ENCODE measurements at places on chromosomes 2 and 18. TPM values are rescaled to one million over a fixed set of nuclear protein-coding genes. Genes with fewer than 3 reads are reported as not detected.

DNA sequence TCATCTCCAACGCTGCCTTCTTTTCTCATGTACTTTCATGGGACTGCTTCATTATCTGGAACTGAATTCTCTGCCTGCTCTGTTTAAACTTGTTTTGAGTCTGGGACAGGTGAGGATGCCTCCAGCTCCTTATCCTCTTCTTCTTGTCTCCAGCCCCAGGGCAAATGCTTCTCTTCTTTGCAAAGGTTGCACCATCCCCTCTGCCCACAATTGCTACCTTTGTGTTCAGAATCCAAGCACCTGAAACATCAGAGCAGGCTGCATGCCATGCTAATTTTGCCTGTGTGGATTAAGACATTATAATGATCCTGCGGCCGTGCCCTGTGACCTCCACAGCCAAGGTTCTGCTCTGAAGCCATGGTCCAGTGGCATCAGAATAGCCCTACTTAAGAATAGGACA, 309.5 kb downstream of the EPHA4 start:
- H3K36me3 ChIP-seq = no peaks in the 10 kb centered on the region
- no peaks in the 10 kb centered on the region for H3K27me3 ChIP-seq
- DNase-seq = no peak
- no peak overlapping the region for H3K27ac ChIP-seq

DNA sequence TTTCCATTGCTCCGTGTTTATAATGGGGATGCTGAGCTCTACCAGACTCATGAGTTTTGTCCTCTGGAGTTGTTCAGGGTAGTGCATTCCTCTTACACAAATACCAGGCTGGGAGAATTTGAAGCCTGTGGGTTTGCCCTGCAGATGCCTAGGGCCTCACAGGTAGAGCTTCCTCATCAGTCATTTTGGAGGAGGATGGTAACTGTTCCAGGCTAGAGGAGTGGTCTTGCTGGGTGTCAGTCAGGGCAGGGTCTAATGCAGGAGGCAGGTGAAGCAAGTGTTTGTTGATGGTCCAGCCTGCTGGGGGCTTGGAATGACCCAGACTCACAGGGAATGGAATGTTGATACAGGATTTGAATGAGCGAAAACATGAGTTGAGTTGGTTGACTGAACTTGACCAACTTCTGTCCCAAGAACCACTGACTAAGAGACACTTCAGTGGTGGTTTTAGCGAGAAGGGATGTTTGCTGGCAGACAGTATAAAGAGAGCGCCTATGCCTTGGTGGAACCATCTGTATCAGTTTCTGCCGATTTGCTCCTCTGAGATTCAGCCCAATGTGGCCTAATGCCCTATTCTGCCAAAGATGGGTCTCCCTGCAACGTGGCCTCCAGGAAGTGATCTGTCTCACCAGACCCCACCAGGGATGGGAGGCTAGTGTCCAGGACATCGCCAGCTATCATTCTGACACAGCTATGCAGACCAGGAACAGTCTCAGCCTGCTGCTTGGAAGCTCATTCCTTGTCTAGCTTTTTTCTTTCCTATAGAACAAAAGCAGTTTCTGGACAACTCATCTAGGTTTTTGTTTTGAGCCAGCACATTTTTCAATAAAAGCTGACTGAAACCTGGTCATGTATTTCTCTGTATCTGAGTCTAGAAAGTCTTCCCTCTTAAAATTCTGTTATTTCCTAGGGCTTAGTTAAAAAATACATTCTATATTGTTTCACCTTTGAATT, 9.3 kb downstream of the IL1R2 start:
- H3K27ac ChIP-seq = no peak overlapping the region
- no peak overlapping the region for H3K4me3 ChIP-seq
- no peak for DNase-seq
- no peaks in the 10 kb centered on the region for H3K4me1 ChIP-seq

ANKRD29 gene
- total RNA-seq = not detected

GRCh38 chr2:215782295-215782694, 231.1 kb downstream of the MREG start:
- DNase-seq = no peak
- H3K36me3 ChIP-seq = no peaks in the 10 kb centered on the region
- no peak overlapping the region for H3K27ac ChIP-seq
- H3K27me3 ChIP-seq = no peaks in the 10 kb centered on the region
- no peak overlapping the region for H3K4me3 ChIP-seq

GRCh38 chr2:74201196-74201595, 2.8 kb downstream of the MTHFD2 start:
- H3K4me1 ChIP-seq = peaks cover 16% of the 10 kb centered on the region
- H3K27me3 ChIP-seq = peaks cover 16% of the 10 kb centered on the region
- H3K4me3 ChIP-seq = peak overlapping the region; percentile 100
- peaks cover 4% of the 10 kb centered on the region for H3K36me3 ChIP-seq
- H3K27ac ChIP-seq = peak overlapping the region; percentile 57

SFT2D3 gene
- 6.4 TPM for total RNA-seq

- no peaks in the 10 kb centered on the region for H3K36me3 ChIP-seq
- H3K27ac ChIP-seq = no peak overlapping the region
- no peak for DNase-seq
- no peaks in the 10 kb centered on the region for H3K4me1 ChIP-seq
- H3K27me3 ChIP-seq = peaks cover 2% of the 10 kb centered on the region
Measured at GRCh38 chr2:28649481-28650265, 102.0 kb upstream of the PPP1CB start.

DNA sequence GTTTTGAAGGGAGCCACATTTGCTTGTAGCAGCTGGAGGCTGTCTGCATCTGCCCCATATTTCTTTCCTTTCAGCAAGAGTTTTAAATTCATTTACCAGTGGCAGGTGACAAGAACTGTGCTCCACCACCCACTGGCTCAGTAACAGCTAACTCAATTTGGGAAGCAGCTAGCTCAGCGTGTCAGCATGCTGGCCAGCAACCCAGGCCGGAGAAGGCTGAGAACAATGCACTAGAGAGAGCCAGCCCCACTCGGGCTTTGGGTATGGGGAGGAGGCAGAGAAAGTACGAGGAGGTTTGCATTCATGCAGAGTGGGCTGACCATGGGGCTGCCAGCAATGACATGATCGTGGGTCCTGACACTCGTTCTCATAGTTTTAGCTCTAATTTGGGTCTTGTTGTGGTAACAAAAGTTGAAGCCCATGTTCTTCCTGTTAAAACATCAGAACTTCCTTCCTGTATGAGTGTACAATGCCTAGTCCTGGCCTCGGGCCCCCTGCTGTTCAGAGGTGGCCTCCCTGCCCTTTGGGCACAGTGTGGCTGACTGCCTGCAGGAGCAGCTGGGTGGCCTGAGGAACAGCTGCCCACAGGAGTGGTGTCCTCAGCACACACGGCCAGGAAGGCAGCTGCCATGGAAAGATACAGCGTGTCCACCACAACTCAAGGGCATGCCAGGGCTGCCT, 23.0 kb downstream of the CDC42EP3 start:
- H3K4me3 ChIP-seq = peak overlapping the region; percentile 17
- no peaks in the 10 kb centered on the region for H3K36me3 ChIP-seq
- H3K27me3 ChIP-seq = peaks cover 4% of the 10 kb centered on the region
- peak; percentile 23 for DNase-seq
- H3K27ac ChIP-seq = peak overlapping the region; percentile 78
- peaks cover 12% of the 10 kb centered on the region for H3K4me1 ChIP-seq

DNA sequence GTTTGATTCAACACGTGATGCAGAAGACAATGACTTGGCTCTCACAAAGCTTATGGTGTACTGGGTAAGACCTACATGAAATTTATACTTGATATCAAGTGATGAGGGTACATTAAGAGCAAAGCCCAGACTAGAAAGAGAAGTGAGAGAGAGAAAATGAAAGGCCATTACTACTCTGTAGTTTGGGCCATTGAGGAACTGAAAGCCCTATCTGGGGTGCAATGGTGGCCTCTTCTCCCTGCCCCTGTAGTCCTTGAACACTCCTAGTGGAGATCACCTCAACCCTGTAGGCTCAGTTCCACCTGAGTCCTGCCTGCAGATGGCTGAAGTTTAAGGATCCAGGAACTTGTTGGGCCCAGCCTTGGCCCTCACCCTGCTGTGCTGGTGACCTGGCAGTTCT, 569.8 kb upstream of the MEX3C start:
- H3K4me1 ChIP-seq = peaks cover 9% of the 10 kb centered on the region
- no peaks in the 10 kb centered on the region for H3K27me3 ChIP-seq
- H3K4me3 ChIP-seq = no peak overlapping the region
- no peak overlapping the region for H3K27ac ChIP-seq

SPC25 gene
- 7.1 TPM for total RNA-seq

NOL4 gene
- total RNA-seq = 8.6 TPM

MDH1 gene
- 103 TPM for total RNA-seq

DNA sequence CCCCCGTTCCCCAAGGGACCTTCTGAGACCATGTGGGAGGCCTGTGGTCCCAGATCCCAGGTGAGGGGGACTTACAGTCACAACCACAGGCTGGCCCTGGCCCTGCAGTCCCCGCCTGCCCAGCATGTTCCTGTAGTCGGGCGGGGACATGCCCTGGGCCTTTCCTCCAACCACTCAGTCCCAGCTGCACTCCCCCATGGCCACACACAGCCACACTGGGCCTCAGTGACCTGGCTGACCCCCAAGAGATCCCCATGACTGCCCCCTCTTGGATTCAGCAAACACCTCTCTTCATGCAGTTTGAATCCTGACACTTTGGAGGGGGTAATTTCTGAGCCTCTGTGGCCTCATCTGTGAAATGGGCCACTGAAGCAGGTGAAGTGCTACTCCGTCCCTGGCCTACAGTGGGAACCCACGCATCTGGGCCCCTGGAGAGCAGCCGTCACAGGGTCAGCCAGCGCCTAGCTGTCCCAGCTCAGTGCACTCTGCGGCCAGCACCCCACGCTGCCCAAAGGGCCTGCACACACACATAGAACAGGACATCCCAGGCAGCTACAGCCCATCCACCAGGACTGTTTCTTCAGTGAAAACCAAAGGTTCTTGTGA, 12.7 kb upstream of the ARHGEF4 start:
- H3K4me3 ChIP-seq = no peak overlapping the region
- no peak for DNase-seq
- no peak overlapping the region for H3K27ac ChIP-seq
- peaks cover 8% of the 10 kb centered on the region for H3K27me3 ChIP-seq
- no peaks in the 10 kb centered on the region for H3K36me3 ChIP-seq
- H3K4me1 ChIP-seq = peaks cover 13% of the 10 kb centered on the region

SLC4A3 gene
- 24.4 TPM for total RNA-seq

DLGAP1 gene
- 13.6 TPM for total RNA-seq

KLHL30 gene
- 3.5 TPM for total RNA-seq

DNA sequence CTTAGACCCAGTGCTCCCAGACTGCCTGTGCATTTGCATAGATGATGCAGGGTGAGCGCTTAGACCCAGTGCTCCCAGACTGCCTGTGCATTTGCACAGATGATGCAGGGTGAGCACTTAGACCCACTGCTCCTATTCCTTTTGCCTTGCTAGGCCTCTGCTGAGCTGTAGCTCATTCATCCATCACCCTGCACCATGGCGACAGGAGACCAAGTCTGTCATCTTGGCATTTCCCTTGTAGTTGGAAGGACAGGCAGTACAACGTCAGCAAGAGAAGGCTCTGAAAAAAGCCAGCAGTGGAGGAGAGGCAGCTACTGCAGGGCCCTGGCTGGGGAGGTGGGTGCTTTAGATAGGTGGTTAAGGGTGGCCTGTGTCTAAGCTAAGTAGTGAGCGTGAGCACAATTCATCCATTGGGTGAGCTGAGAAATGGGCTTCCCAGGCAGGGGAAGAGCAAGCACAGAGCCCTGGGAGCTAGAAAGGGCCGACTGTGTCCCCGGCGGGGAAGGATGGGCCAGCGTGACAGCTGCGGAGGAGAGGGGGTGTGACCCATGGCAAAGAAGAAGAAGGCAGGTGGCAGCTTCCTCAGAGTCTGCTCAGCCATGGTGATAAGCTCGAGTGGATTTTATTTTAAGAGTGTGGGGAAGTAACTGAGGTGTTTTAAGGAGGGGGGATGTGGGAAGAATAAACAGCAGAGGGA, 108.8 kb downstream of the LPIN1 start:
- H3K4me3 ChIP-seq = no peak overlapping the region
- no peak overlapping the region for H3K27ac ChIP-seq
- no peaks in the 10 kb centered on the region for H3K4me1 ChIP-seq
- peaks cover 14% of the 10 kb centered on the region for H3K27me3 ChIP-seq
- no peak for DNase-seq

DNA sequence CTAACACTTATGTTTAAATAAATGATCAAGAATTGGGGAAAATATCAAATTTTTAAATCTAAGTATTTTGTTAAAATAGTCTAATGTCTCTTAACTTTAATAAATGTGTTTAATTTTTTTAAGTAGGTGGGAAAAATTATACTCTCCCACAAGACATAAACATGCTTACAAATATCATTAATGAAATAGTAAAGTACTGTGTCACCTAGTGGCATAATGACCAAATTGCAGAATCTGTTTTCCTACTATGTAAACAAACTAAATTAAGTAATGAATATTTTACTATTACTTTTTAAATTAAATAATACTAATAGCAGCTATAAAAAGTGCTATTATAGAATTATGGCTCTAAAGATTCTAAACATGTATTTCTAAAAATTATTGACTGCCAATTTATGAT, 52.0 kb upstream of the CHAC2 start:
- H3K27ac ChIP-seq = no peak overlapping the region
- H3K4me3 ChIP-seq = no peak overlapping the region
- H3K27me3 ChIP-seq = no peaks in the 10 kb centered on the region
- no peak for DNase-seq
- peaks cover 9% of the 10 kb centered on the region for H3K36me3 ChIP-seq
- H3K4me1 ChIP-seq = no peaks in the 10 kb centered on the region

DNA sequence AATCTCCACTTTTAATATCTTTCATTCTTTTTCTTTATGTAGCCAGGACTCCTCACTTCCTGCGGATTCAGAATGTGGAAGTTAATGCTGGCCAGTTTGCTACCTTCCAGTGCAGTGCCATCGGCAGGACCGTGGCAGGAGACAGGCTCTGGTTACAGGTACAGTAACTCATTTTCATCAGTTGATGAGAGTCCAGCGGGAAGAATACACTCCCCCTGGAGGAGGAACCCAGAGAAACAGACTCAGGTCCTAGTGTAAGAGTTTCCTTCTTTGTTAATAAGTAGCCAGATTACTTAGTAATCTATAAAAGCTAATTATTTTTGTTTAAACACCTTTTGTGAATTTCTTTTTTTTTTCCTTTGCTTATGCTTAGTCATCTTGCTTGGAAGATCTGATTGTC, 359.4 kb downstream of the PTPRM start:
- no peak overlapping the region for H3K4me3 ChIP-seq
- H3K27me3 ChIP-seq = no peaks in the 10 kb centered on the region
- H3K27ac ChIP-seq = no peak overlapping the region
- H3K36me3 ChIP-seq = peaks cover 5% of the 10 kb centered on the region
- no peak for DNase-seq
- H3K4me1 ChIP-seq = peaks cover 13% of the 10 kb centered on the region

DNA sequence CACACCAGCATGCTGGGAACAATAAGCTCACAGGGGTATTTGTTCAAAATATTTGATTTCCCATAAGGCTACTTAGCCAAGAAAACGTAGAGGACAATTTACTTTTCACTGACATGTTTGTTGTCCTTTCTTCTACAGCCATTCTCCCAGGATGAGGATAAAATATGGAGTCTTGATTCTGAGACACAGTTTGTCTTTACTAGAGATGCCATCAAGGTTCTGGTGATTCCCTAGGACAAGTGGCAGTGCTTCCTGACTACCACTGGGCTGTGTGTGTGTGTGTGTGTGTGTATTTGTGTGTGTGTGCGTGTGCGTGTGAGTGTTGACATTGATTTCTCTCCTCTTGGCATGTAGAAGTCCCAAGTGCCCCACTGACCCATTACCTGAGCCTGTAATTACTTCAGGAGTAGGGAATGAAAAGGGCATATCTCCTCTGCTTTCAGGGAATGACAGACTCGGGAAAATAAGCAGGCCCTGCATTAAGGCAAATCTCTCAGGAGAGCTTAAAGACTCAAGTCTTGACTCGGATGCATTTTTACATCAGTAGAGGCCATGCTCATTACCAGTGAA, 761.6 kb downstream of the DCC start:
- H3K4me1 ChIP-seq = peaks cover 4% of the 10 kb centered on the region
- DNase-seq = no peak
- no peaks in the 10 kb centered on the region for H3K27me3 ChIP-seq
- H3K4me3 ChIP-seq = no peak overlapping the region
- H3K36me3 ChIP-seq = peaks cover 10% of the 10 kb centered on the region

All from glutamatergic neuron (in vitro differentiated cells).